Uterine smooth muscle cell (primary cell): ENCODE measurements at places on chromosomes 4 and X. TPM values are rescaled to one million over a fixed set of nuclear protein-coding genes. Genes with fewer than 3 reads are reported as not detected.

The CCKAR gene
- total RNA-seq, result 0.25 TPM in 1 of 2 replicates, not detected in the other

The SMIM10 gene
- 5.4 and 5.9 TPM in 2 replicates for total RNA-seq

The PNCK gene
- total RNA-seq, result 1.2 TPM in 1 of 2 replicates, not detected in the other

The RHOXF1 gene
- not detected in 2 replicates for total RNA-seq

The NMU gene
- total RNA-seq, result 1.3 TPM in 1 of 2 replicates, not detected in the other
